ENCODE measurements at places on chromosomes 1 and 21.

DNA sequence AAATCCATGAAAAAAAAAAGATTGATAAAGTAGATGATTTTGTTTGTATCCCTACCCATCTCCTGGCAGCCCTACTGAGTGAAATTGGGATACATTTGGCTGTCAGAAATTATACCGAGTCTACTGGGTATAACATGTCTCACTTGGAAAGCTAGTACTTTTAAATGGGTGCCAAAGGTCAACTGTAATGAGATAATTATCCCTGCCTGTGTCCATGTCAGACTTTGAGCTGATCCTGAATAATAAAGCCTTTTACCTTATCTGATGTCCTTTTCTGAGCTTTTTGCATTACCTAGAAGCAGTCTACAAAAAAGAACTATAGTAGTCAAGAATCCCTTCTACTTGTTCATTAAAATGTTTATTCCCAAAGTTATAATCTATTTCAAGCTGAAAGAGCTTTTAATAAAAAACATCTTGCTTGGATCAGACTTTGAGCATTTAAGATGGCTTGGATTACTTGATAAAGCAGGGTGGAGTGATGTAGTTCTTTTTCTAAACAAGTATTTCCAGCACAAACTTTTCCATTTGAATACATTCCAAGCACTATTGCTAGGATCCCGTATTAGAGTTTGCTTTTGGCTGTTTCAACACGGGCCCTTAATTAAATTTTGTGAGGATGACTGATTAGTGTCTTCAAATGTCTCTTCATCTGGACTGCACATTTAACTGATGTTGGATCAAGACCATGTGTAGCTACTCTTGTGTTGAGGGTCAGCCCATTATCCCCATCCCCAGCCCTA lies 69.2 kb downstream of the DTL start:
- H3K4me1 ChIP-seq, result peaks cover 21% of the 10 kb centered on the region
- no peak for DNase-seq
- peaks cover 97% of the 10 kb centered on the region for H3K36me3 ChIP-seq
- no peaks in the 10 kb centered on the region for H3K27me3 ChIP-seq
- no peak overlapping the region for H3K4me3 ChIP-seq
- H3K27ac ChIP-seq, result peak overlapping the region; percentile 41

GRCh38 chr1:158145173-158145719 lies 35.4 kb upstream of the CD1D start:
- H3K4me3 ChIP-seq, result no peak overlapping the region
- DNase-seq, result no peak
- no peaks in the 10 kb centered on the region for H3K36me3 ChIP-seq
- H3K27ac ChIP-seq, result no peak overlapping the region
- H3K4me1 ChIP-seq, result no peaks in the 10 kb centered on the region

- no peak for DNase-seq
- H3K27ac ChIP-seq, result no peak overlapping the region
- H3K36me3 ChIP-seq, result no peaks in the 10 kb centered on the region
- H3K27me3 ChIP-seq, result no peaks in the 10 kb centered on the region
- H3K4me1 ChIP-seq, result peaks cover 29% of the 10 kb centered on the region
Measured at GRCh38 chr21:14766241-14766640, 220.1 kb upstream of the SAMSN1 start.

DNA sequence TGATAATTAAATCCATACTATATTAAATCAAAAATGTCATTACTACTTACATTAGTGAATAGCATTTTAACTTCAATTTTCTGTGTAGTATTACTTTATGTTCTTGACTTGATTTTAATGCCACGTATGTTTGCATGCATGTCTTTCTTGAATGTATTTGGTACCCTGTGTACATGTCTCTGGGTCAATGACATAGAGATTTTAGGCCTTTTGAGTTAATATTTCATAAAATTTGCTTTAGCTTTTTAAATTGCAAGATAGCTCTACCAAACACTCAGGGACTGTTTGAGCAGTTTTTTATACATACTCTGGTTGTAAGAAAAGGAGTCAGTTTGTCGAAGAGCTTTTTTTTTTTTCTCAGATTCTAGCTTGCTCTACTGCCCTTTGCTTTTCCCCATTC lies 1.5 kb downstream of the MLLT11 start:
- H3K27ac ChIP-seq, result peak overlapping the region; percentile 94
- H3K4me3 ChIP-seq, result peak overlapping the region; percentile 57
- H3K36me3 ChIP-seq, result peaks cover 36% of the 10 kb centered on the region
- H3K27me3 ChIP-seq, result no peaks in the 10 kb centered on the region

DNA sequence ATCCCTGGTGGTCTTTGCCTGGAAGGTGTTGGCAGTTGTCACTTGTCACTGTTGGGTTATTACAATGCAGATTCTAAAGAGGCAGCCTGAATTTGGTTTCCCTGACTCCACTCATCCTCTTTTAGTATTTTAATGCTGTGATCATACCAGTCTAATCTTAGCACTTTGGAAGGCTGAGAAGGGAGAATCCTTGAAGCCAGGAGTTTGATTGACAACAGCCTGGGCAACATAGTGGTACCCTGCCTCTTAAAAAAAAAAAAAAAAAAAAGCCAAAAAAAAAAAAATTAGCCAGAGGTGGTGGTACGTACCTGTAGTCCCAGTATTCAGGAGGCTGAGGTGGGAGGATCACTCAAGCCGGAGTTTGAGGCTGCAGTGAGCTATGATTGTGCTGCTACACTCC lies 7.7 kb downstream of the GIPC2 start:
- H3K27me3 ChIP-seq, result no peaks in the 10 kb centered on the region
- H3K27ac ChIP-seq, result no peak overlapping the region
- no peak for DNase-seq
- no peaks in the 10 kb centered on the region for H3K36me3 ChIP-seq
- no peaks in the 10 kb centered on the region for H3K4me1 ChIP-seq

GRCh38 chr1:190633488-190633887 lies 155.8 kb upstream of the BRINP3 start:
- H3K36me3 ChIP-seq, result no peaks in the 10 kb centered on the region
- H3K27ac ChIP-seq, result no peak overlapping the region
- H3K4me3 ChIP-seq, result no peak overlapping the region
- no peaks in the 10 kb centered on the region for H3K4me1 ChIP-seq
- no peaks in the 10 kb centered on the region for H3K27me3 ChIP-seq

DNA sequence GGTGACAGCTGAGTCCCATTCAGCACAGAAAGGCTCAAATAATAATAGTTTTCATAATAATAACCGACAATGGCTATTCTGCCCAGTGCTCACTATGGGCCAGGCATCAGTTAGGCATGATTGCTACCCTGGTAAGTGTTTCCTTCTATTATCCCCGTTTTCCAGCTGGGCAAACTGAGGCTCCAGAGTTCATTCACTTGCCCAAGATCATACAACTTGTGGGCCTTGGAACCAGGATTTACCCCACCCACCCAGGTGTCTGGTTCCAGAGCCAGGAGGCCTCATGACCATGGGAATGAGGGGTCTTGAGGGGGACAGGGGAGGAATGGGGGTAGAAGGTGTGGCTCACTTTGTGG lies 518 bp downstream of the PLOD1 start:
- DNase-seq, result no peak
- H3K4me3 ChIP-seq, result peak overlapping the region; percentile 23
- H3K36me3 ChIP-seq, result no peaks in the 10 kb centered on the region
- peak overlapping the region; percentile 4 for H3K27ac ChIP-seq

- no peaks in the 10 kb centered on the region for H3K36me3 ChIP-seq
- no peak for DNase-seq
- H3K4me3 ChIP-seq, result no peak overlapping the region
- H3K4me1 ChIP-seq, result peaks cover 5% of the 10 kb centered on the region
- H3K27ac ChIP-seq, result no peak overlapping the region
- H3K27me3 ChIP-seq, result no peaks in the 10 kb centered on the region
Measured at GRCh38 chr1:197671140-197671539, 104.1 kb downstream of the DENND1B start.

All from DND-41 (cell line).